ENCODE measurements at places on chromosomes 1 and 21.

- DNase-seq: no peak
Observed at GRCh38 chr1:88780485-88780884, 96.4 kb downstream of the PKN2 start.

DNA sequence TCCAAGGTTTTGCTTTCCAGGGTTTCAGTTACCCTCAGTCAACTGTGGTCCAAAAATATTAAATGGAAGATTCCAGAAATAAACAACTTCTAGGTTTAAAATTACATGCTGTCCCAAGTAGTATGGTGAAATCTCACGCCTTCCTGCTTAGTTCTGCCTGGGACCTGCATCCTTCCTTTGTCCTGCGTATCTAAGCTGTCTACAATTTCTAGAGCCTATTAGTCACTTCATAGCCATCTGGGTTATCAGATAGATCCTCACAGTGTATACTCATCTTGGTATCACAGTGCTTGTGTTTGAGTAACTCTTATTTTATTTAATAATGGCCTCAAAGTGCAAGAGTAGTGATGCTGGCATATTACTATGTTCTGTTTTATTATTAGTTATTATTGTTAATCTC, 157.7 kb downstream of the ROR1 start:
- DNase-seq: no peak

- DNase-seq: no peak
Observed at GRCh38 chr1:42282024-42282579, 52.9 kb downstream of the FOXJ3 start.

DNA sequence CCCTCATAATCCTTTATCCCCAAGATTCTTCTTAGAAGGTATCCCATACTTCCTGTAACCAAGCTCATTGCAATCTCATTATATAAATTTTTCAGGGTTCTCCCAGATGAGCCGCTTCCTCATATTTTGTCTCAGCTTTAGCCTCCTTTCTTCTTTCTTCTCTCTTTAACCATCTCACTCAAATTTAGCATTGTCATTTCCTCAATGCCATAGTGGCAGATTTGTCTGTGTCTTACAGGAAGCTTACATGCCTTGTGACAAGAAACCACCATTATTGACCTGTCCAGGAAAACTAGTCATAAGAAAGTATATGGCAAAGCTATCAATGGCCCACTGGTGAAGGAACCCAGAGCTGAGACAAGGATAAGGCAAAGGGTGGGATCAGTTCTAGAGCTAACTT, 6.0 kb upstream of the FCRL2 start:
- DNase-seq: no peak

DNA sequence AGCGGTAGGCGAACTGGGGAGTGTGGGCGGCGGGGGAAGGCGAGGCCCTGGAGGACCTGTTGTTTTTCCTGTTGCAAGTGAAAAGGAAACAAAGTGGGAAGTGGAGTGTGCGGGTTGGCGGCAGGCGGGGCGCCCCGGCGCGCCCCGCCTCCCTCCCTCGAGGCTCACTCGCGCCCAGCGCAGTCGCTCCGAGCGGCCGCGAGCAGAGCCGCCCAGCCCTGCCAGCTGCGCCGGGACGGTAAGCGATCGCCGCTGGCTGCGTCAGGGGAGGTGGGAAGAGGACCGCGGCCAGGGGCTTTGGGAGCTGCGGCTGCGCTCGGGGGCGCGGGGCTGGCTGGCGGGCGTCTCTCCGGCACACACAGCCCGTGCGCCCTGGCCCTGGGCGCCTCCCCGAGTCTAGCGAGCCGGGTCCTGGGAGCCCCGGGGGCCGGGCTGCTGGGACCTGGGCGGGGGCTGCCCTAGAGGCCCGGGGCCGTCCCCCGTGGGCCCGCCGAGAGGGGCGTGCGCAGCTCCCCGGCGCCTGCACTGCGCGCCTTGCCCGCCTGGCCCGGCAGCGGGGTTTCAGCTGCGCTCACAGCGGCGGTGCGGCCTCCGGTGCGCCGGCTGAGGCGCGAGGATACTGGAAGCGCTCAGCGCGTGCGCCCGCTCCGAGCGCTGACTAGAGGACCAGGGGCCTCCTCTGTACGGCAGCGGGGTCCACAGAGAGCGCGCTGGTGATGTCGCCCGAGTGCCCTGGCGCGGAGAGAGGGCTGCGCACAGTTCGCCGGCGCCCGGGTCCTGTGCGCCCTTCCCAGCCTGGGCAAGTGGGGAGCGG, at the start of gene PIK3CD:
PIK3CD (plus strand) TSS at position 167 of the 814 bp plus-strand sequence. CDS start 58,725 bp downstream, outside the sequence.
- DNase-seq: no peak

GRCh38 chr1:59653968-59654367, 160.8 kb upstream of the HOOK1 start:
- no peak for DNase-seq

DNA sequence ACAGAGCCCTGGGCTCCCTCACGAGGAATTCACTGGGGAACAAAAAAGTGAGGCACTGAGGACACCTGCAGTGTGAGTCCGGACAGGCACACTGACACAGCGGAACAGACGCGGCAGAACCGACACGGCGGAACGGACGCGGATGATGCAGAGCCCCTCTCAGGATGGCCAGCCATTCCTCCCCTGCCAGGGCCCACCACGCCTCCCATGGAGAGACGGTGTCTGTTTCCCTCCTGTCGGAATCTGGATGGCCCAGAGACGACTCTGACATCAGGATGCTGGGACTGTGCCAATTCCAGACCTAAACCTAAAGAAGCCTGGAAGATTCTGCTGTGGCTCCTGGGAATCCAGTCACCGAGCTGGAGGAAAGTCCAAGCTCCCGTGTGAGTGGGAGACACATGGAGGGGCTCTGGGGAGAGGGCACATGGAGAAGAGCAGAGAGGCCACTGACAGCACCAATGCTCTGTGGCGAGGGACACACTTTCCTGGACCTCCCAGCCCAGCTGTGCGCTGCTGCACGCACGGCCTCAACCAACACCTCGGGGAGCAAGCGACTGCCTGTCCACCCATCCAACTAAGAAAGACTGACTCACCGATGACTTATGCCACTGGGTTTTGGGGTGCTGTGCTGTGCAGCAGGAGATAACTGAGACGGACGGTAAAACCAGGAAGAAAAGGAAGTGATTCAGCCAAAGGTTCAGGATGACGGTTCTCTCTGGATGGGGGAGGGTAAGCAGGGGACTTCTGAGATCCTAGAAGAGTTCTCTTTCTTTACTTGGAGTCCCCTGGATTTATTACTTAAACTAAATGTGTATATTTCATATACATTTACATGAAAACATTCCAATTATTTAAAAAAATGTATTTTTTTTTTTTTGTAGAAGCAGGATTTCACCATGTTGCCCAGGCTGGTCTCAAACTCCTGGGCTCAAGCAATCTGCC, 23.3 kb downstream of the ZBTB17 start:
- no peak for DNase-seq

- no peak for DNase-seq
Observed at GRCh38 chr1:42979896-42980800, 21.5 kb upstream of the SLC2A1 start.

GRCh38 chr1:23581219-23581618, 21.9 kb upstream of the ID3 start:
- DNase-seq: no peak

DNA sequence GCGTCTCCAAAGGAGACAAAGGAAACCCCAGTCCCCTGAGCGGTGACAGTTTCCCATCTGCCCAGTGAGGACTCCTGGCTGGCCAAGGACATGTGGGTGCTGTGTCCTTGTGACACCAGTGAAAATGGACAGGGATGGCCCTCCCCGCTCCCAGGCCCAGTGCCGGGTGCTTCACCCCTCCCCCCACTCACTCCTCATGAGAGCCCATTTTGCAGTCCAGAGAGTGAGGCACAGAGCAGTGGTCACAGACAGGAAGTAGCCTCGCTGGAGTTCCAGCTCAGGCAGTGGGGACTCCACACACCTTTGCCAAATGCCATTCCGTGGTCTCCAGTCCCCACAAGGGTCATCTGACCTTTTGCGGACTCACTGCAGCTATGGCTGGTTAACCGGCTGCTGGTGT, 642.9 kb downstream of the PTPRU start:
- DNase-seq: no peak

DNA sequence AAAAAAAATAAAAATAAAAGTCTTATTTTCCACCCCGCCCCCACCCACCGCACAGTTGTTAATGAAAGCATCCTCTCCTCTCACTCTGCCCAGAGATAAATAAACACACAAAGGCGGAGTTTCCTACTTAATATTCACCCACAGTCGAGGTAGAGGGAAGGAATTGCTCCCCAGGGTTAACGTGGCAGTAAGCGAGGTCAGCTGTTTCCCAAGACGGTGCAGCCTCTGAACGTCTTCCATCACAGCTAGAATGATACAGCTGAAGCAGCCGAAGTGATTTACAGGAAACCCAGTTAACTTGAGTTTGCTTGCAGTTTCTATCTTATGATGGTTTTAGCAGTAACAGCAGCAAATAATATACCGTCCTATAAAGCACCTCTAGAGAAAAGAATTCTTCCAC, 283.9 kb downstream of the PBX1 start:
- no peak for DNase-seq

- no peak for DNase-seq
Observed at GRCh38 chr1:52056937-52057231, 789 bp downstream of the BTF3L4 start.

DNA sequence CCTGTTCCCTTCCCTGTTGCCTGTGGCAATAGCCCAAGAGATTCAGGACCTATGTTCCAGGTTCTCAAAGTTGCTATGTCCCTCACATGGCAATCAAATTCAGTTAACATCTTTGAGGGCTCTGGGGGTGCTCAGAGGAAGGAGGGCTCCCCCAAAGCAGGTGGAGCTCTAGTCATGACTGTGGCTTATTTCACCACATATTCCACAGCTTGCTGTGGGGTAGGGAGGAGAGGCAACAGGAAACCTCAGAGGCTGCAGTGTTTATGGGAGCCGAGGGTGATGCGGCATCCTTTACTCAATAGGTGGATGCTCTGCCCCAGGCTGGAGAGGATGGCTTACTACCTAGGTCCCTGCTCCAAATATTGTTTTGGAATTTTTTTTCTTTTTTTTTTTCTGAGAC, 1.2 kb upstream of the MKNK1 start:
- DNase-seq: no peak

GRCh38 chr1:228818928-228819630, 83.8 kb downstream of the RHOU start:
- no peak for DNase-seq

Data from stimulated activated CD8-positive, alpha-beta memory T cell treated with anti-CD3 and anti-CD28 coated beads, Interleukin-15, amount 100 ng/mL, for 1 hour (primary cell).